ENCODE measurements at places on chromosomes 12 and 14. TPM values are rescaled to one million over a fixed set of nuclear protein-coding genes. Genes with fewer than 3 reads are reported as not detected.

The PPFIA2 gene
- not detected for total RNA-seq

The P3H3 gene
- total RNA-seq, result 68.3 TPM

The SCARB1 gene
- 121 TPM for total RNA-seq

The C12orf76 gene
- total RNA-seq, result 10.2 TPM

The OR6C6 gene
- total RNA-seq, result not detected

The DHRS4L2 gene
- 11.1 TPM for total RNA-seq

The B4GALNT1 gene
- total RNA-seq, result 0.27 TPM

The CELA1 gene
- not detected for total RNA-seq

The IQSEC3 gene
- not detected for total RNA-seq

The KRT5 gene
- not detected for total RNA-seq

The LHX5 gene
- total RNA-seq, result not detected

The PHETA1 gene
- 9.0 TPM for total RNA-seq

The RNASE7 gene
- not detected for total RNA-seq

The MYH7 gene
- total RNA-seq, result not detected

The APOLD1 gene
- 3.1 TPM for total RNA-seq

The P2RX2 gene
- not detected for total RNA-seq

The SETD1B gene
- 8.0 TPM for total RNA-seq

The CLEC2A gene
- not detected for total RNA-seq

The TAS2R10 gene
- 1.1 TPM for total RNA-seq

The TOMM20L gene
- not detected for total RNA-seq

The ALX1 gene
- total RNA-seq, result 0.53 TPM

The BRMS1L gene
- total RNA-seq, result 6.9 TPM

The VWF gene
- total RNA-seq, result 1,119 TPM

The COQ5 gene
- 20.8 TPM for total RNA-seq

The HNF1A gene
- not detected for total RNA-seq

The SCN8A gene
- total RNA-seq, result 21.8 TPM

The IGF1 gene
- total RNA-seq, result under 0.01 TPM

The TSPAN19 gene
- not detected for total RNA-seq

The GPRC5D gene
- total RNA-seq, result not detected

The NRIP2 gene
- total RNA-seq, result not detected

The ADSS1 gene
- total RNA-seq, result 2.3 TPM

The KRT78 gene
- total RNA-seq, result not detected

The KCNK10 gene
- not detected for total RNA-seq

The LYSET gene
- 14.4 TPM for total RNA-seq

The CHGA gene
- total RNA-seq, result not detected

The DDX23 gene
- 78.9 TPM for total RNA-seq

The ZBTB42 gene
- total RNA-seq, result 3.1 TPM

The DEGS2 gene
- under 0.01 TPM for total RNA-seq

The IL22 gene
- not detected for total RNA-seq

The FAM90A1 gene
- total RNA-seq, result not detected

The KRT4 gene
- not detected for total RNA-seq

The ANO4 gene
- total RNA-seq, result not detected

The ANO2 gene
- total RNA-seq, result 12.6 TPM

The SLC38A4 gene
- 0.07 TPM for total RNA-seq

The ARHGAP9 gene
- total RNA-seq, result 0.13 TPM

The NOP9 gene
- total RNA-seq, result 34.1 TPM

The CD4 gene
- total RNA-seq, result not detected

The ZNF10 gene
- total RNA-seq, result 4.9 TPM

The KRT77 gene
- total RNA-seq, result not detected

The KRT3 gene
- not detected for total RNA-seq

The SMOC1 gene
- total RNA-seq, result 0.14 TPM

The CNTN1 gene
- total RNA-seq, result 0.13 TPM

The FAM181A gene
- not detected for total RNA-seq

The OR11H7 gene
- total RNA-seq, result not detected

All from thoracic aorta endothelial cell (primary cell).